ENCODE measurements at places on chromosomes 3 and 15.
A peak's percentile ranks its signal among the peaks of the same experiment; 100 is the strongest.

GRCh38 chr15:51375966-51376640, 34.6 kb downstream of the GLDN start:
- peak; percentile 24 for DNase-seq

GRCh38 chr15:62121273-62122015, 43.6 kb downstream of the C2CD4B start:
- no peak for DNase-seq

DNA sequence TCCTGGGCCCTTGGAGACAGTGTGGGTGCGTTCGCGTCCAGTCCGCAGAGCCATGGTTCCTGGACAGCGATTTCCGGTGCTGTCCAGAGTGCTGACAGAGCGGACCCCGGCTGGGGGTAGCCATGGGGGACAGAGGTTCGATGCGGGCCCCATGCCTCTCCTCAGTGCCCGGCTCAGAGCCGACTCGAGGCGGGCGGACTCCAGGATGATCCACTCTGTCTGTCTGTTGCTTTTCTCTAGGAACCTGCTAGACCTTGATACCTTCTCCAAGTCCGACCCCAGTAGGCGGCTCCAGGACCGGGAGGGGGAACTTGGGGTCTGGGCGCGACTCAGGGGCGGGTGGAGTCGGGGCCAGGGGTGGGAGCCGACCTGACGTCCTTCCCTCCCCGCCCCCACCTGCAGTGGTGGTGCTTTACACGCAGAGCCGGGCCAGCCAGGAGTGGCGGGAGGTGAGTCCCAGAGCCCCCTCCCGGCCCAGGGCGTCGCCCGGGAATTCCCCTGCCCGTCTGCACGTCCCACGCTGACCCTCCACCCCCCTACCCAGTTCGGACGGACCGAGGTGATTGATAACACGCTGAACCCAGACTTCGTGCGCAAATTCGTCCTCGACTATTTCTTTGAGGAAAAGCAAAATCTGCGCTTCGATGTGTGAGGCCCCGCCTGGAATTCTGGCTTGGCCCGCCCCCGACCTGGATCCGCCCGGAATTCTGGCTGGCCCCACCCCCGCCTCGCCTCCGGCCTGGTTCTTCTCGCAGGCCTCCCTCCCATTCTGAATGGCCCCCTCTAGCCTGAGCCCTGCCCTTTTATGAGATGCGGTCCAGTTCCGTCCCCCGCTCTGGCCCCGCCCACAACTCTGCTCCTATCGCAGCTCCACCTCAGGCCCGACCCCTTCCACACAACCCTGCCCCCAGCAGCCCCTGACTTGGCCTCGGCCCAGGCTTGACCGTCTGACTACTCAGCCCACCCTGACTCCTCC, 1.0 kb downstream of the CPNE9 start:
- peak; percentile 39 for DNase-seq

GRCh38 chr3:134466331-134466730, 19.5 kb downstream of the ANAPC13 start:
- DNase-seq = no peak

DNA sequence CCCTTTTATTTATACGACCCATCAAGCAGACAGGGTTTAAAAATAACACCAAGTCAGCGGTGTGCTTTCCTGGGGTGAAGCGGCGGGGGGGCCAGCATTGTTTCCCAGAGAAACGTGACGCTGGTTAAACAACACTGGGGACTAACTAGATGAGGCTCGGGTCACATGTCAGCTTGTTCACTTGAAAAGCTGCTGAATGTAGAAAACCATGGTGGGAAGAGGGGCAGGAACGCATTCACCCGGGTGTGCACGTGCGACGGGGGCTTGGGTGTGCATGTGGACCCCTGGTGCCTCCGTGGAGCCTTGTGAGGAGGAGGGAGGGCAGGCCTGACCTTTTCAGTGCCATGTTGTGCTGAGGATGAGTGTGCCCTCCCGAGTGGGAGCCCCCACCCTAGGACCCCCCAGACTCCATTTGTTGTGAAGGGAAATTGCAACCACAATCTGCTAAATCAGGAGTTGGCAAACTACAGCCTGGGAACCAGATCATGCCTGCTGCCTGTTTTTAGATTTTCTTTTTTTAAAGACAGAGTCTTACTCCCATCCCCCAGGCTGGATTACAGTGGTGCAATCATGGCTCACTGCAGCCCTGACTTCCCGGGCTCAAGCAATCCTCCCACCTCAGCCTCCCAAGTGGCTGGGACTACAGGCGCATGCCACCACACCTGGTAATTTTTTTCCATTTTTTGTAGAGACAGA, 70.4 kb upstream of the CMTM7 start:
- DNase-seq = no peak

DNA sequence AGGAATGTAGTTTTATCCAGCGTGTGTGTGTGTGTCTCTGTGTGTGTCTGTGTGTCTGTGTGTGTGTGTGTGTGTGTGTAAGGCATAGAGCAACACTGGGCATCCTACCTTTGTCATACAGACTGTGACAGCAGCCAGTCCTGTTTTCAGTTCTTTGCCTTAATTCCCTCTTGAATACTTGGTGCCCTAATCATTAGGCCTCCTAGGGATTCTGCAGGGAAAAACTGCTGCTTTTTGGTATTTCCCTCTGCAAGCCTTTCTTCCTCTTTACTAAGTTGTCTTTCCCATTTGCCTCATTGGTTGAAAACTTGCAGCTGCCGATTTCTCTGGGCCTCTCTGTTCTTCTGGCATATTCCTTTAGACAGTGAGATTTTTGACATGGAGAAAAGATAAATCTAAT, 9.2 kb downstream of the SLC25A36 start:
- peak; percentile 4 for DNase-seq

GRCh38 chr3:194745422-194746184, 59.9 kb downstream of the FAM43A start:
- DNase-seq = no peak

DNA sequence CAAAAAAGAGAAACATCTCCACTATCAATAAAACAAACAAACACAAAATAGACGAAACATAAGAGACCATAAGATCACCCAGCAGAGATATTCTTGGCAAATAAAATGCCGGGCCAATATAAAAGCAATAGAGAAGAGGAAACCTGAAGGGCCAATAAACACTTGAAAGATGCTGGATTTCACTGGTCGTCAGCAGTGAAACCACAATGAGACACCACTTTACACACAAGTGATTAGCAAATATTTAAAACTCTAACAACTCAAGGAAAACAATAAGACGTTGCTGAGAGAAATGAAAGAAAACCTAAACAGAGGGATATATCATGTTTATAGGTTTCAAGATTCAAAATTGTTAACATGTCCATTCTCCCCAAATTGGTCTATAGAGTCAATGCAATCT, 148.5 kb downstream of the WDR76 start:
- DNase-seq = no peak

DNA sequence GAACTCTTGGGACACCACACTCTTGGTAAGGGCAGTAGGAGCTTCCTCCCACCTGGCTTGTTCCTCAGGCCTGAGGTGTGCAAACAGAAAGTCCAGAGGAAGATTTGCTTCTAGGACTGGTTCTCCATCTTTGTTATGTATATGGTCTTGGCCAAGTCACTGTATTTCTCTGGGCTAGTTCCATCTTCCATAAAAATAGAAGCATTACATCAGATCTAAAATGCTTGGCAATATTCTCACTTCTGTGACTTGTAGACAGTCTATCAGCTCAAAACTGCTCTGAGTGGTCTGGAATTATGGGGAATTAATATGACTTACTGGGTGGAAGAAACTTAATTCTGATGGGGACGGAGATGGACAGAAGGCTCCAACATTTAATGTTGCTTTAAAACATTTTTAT, 55.2 kb downstream of the TMEM108 start:
- DNase-seq = no peak

- no peak for DNase-seq
Measured at GRCh38 chr3:54514006-54514405, 391.7 kb downstream of the CACNA2D3 start.

DNA sequence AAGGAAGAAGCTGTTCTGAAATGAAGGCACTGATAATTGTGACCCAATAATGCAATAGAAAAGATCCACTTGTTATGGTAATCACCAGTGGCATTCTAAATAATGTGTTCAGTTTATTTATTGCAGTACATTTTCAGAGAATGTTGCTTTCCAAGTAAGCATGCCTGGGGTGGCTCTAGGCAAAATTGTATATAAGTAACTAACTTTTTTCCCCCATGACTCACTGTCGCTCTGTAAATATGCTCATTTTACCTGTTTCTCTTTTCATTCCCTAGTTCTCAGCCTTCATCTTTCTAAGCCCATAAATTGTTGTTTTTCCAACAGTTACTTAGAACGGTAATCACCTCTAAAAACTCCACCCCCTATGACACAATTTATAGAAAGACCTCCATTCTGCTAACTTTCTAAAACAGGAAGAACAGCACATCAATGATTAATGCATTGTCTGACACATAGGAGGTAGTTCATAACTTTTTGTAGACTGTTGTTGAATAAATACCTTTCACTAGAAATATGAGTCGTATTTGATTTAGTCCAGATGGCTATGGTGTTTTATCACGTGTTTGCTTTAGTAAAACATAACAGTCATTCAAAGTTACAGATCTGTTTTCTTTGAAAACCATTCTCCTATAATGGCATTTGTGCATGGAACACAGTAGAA, 143.1 kb downstream of the LSAMP start:
- DNase-seq = peak; percentile 45

GRCh38 chr3:180036671-180037455, at the start of gene PEX5L:
Gene PEX5L, minus strand, starts transcription at chr3:180036937. Its CDS starts 338 bp downstream, at chr3:180036599.
- peak; percentile 42 for DNase-seq

- no peak for DNase-seq
Measured at GRCh38 chr3:50606596-50606995, 5.0 kb downstream of the CISH start.

- no peak for DNase-seq
Measured at GRCh38 chr3:99634881-99635280, 3.5 kb upstream of the COL8A1 start.

GRCh38 chr3:10522646-10523303, 17.4 kb upstream of the ATP2B2 start:
- no peak for DNase-seq

DNA sequence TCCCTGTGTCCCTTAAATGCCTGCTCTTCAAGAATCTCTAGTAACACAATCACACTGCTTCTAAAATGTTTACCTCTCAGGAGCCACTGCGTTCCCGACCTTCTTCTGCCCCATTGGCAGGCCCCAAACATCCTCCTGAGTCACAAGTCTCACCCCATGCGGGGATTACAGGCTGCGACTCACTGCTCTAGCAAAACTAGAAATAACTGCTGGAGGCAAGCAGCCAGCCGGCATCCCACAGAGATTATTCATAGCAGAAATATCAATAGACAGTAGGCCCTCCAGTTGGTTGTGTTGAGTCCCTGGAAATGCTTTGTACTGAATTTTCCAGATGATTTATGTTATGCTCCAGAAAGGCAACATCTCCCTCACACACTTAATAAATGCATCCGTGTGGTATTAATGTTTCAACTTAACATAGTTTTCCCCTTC, 64.8 kb downstream of the RFTN1 start:
- peak; percentile 92 for DNase-seq

GRCh38 chr15:94383706-94384105, 152.3 kb downstream of the MCTP2 start:
- no peak for DNase-seq

DNA sequence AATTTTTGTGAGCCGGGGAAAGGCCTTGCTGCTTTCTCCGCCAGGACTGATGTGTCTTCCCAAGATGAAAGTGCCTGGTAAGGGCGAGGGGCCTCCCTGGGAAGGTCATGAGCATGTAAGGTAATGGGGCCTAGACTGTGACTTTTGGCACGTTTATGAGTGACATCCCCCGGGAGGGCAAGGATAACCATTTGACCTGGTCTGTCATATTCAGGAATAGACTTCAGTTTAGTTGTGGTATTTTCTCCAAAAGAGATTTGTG, 631 bp upstream of the CNBP start:
- peak; percentile 24 for DNase-seq

DNA sequence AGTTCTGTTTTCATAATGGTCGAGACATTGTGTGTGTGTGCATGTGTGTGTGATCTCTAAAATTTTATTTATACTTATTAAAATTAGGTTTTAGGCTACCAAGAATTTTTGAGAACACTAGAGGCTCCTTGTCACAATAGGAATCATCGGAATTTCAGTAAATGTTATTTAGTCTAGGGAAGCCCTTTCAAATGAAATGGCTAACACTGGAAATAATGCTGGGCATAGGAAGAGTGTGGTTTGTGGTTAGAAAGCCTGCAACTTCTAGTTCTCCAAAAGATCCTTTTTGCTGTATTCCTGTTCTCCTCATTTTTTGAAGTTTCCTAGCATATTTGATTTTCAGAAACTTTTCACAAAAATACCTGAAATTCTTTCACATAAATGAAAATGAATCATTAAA, 92.5 kb upstream of the MBNL1 start:
- DNase-seq = peak; percentile 23

GRCh38 chr3:163812006-163812405, 1266.3 kb downstream of the SI start:
- DNase-seq = no peak

DNA sequence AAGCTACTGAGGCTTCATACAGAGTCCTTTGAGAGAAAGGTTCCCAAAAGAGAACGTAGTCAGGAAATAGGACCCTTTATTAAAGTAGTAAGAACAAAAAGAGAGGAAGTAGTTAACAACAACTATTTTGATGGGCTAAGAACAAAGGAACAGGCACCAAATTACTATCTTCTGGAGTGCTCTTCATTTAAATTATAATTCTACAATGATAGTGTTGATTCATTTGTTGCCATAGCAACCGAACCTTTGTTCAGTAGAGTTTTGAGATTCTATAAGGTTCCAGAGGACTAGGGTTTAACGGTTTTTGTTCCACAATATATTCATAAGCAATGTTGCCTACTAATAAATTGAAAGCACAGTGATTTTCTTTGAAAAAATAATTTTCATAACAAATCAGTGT, 78.8 kb downstream of the CMSS1 start:
- DNase-seq = no peak

DNA sequence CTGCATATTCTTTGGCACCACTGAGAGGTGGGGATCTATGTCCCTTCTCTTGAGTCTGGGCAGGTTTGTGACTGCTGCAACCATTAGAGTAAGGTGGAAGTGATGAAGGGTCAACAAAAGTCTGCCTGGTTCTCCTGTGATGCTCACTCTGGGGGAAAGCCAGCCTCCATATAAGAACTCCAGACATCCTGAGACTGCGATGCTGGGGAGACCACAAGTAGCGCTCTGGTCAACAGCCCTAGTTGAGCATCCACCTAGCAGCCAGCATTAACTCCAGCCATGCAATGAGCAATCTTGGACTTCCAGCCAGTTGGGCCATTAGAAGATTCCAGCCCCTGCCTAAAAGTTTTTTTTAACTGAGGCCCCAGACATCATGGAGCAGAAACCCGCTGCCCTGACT, 62.8 kb downstream of the SCN11A start:
- no peak for DNase-seq

- DNase-seq = no peak
Measured at GRCh38 chr15:33956397-33956796, 11.9 kb upstream of the CHRM5 start.

- DNase-seq = no peak
Measured at GRCh38 chr15:26634319-26634718, 138.5 kb downstream of the GABRB3 start.

Measured in fibroblast of pulmonary artery (primary cell).